ENCODE measurements at places on chromosomes 3 and 15.

DNA sequence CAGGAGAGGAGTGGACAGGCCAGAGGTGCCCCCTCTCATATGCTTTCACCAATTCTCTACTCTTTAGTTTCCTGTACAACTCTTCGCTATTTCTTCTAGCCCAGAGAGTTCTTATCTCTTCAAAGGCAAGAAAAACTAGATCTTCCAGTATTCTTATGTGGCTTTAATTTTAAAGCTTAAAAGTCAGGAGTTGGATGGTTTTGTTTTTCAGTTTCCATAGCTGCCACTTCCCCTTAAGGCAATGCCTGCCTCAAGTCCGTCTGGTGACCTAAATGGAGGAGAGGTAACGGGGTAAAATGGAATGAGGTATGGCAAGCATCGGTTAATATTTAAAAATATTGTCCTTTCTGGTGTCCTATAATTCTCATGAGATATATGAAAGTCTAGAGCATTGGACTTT is 11.4 kb upstream of the VGLL3 start:
- DNase-seq, result no peak

DNA sequence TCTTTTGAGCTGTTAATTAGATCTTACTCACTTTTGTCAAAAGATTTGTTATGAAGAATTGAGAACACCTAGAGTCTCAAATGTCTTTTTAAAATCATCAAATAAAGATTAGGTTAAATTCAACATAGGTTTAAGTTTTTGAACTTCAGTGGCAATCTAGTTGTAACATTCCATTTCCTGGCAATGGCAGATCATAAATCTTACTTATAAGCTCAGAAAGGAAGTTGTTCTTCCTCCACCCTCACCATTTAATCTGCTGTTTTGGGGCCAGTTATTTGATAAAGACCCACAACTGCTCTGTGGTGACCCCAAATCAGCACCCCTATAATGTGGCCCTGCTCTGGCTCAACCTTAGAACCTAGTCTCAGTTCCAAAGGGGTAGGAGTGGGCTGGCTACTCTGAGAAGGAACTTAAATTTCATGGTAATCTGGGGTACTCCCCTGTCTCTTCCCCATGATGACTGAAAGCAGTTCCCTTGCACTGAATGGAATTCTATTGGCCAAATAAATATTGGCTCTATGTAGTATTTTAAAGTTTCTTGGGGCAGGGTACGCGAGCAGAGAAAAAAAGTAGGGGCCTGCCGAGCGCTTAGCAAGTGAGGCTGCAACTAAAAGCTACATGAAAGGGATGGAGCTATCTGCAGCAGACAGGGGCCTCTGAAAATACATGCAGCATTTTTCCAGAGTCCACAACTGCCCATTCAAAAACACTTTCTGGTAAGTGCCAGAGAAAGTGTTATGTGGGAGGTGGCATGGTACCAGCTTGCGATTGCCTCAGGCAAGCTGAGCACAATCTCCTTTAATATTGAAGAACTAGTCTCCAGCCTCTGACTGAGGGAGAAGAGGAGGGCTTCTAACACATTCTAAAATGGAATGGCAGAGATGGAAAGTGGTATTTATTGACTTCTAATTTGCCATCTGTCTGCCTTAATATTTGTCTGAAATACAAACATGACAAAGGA is 103.6 kb upstream of the RASGRP1 start:
- DNase-seq, result no peak

DNA sequence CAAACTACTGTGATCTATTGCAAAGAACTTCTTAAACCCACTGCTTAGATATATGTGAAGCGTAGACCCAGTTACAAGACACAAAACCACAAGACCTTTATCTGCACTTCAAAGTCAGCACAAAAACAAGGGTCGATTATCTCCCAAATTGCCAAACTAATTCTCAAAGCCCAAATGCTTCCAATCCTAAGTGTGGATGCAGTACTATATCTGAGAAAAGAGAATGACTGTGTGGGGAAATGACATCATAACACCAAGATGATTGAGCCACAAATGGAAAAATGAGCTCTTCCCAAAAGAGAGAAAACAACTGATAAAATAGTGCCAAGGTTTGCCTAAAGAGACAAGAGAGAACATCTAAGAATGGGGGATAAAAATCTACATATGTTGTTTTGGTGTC is 86.2 kb downstream of the MEIS2 start:
- no peak for DNase-seq

GRCh38 chr3:159669766-159670165 is 318.9 kb upstream of the IL12A start:
- no peak for DNase-seq

DNA sequence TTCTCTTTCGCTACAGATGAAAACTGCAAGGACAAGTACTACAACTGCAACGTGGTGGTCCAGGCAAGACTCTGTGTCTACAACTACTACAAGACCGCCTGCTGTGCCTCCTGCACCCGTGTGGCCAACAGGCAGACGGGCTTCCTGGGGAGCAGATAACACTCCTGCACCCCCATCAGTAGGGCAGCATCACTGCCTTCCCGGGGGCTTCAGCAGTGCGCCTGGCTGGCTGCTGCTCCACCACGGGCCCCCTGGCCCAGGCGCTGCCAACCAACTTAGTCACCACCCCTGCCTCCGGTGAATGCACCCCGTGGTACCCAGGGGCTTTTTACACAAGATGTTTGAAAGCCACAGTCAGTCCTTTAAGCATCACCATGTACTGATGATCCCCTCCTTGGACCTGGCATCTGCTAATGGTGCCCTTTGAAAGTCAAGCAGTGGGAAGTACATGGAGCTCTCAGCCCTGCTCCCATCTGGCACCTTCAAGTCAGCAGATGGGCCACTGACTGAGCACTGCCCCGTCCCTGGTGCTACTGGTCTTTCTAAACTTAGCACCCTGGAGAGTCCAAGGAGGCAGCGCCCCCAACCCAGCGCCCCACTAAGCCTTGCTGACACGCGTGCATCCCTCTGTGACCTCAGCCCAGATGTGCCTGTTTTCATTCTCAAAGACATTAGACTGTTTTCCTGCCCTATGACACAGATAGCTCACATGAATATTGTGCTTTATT is 33.0 kb upstream of the NR2E3 start:
- DNase-seq, result no peak

- no peak for DNase-seq
These were observed 23.2 kb downstream of the CYP8B1 start for GRCh38 chr3:42852441-42852840.

DNA sequence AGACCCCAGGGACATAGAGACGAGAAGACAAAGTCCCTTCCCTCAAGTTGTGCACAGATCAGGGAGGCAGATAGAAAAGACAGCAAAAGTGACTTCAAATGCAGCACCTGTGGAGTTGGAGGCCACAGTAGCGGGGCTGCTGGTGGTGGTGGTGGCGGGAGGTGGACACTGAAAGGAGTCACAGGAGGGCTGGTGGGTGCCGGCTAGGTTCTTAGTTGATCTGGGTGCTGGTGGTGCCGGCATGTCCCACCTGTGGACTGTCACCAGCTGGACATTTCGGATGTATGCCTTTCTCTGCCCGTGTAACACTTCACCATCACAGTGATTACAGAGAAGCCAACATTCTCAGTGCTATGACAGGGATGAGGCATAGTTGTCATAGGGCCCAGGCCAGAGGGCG is 49.2 kb upstream of the MTMR10 start:
- DNase-seq, result no peak

DNA sequence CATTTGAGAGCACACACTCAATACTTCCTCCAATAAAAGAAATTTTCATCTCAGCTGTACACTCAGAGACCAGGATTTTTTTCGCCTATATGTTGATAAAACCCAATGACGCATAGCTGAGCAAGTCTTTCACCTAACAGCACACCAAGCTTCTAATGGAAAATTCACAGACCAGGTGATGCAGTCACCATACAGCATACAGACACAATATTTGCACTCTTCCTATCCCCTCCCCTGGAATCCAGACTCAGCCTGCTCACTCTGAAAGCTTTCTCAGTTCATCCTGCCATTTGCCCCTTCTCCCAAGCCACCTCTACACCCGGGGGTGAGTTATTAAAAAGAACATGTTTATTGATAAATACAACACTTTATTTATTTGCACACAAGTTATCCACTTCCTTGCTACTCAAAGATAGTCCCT is 1.7 kb downstream of the TBC1D5 start:
- DNase-seq, result no peak

DNA sequence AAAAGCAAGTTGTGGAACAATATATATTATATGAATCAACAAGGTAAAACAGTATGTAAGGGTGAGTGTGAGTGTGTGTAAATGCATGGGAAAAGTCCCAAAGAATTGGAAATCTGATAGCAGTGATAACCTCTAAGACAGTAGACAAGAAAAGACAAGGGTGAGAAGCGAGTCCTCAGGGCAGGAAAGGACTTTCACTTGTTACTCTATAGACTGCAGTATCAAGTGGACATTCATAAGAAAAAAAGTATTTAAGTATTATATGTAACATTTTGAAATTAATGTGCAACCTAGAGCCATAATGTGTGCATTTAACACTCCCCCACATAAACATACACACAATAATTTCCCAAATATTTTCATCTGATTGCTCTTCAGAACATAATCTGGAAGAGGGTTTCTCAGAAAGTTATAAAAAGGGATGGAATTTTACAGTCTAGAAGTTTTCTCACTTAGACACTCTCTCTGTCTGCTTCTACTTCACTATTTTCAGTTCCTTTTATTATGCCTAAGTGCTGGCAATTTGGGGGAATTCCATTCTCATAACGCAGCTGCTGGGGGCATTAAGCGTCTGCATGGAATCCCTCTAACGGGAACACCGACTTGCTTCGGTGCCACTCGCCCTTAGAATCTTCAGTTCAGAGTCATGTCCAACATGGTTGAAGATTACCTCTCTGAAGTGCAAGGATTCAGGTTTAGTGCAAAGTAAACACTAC is 50.0 kb upstream of the CDIN1 start:
- no peak for DNase-seq

DNA sequence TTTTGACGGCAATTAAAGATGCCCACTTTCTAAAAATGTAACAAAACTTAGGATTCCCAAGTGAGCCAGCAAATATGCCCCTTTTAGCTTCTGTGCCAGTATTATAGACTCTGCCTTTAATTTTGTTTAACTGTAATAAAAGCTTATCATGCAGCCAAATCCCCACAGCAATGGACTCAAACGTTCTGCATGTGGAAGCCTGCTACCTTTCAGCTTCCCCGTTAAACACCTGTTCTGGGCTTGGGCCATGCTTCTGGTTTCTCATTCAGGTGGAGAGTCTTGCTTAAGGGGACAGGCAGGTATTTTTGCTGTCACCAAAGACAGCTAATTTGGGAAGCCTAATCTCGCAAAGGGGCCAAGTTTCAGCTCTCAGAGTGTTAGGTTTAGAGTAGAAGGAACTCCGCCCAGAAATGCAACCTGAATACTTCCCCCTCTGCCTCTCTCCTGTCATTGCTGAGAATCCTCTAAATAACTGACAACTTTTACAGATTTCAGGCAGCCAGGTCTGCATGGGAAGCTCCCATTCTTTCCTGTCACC is 399.4 kb upstream of the ATP11B start:
- no peak for DNase-seq

- no peak for DNase-seq
These were observed 32.9 kb downstream of the TIMP4 start for GRCh38 chr3:12125772-12126171.

GRCh38 chr3:177740254-177740653 is 543.0 kb upstream of the TBL1XR1 start:
- no peak for DNase-seq

Measured in stimulated activated CD4-positive, alpha-beta T cell treated with anti-CD3 and anti-CD28 coated beads, TNF-alpha, amount 100 ng/mL, for 4 hours (primary cell).